ENCODE measurements at places on chromosomes 6 and 20. TPM values are rescaled to one million over a fixed set of nuclear protein-coding genes. Genes with fewer than 3 reads are reported as not detected.

The APOM gene
- total RNA-seq = 10.1 TPM

- no peak for DNase-seq
- H3K4me1 ChIP-seq = peaks cover 11% of the 10 kb centered on the region
- no peak overlapping the region for H3K4me3 ChIP-seq
- no peaks in the 10 kb centered on the region for H3K27me3 ChIP-seq
Measured at GRCh38 chr20:32557319-32557718, 27.8 kb downstream of the NOL4L start.

DNA sequence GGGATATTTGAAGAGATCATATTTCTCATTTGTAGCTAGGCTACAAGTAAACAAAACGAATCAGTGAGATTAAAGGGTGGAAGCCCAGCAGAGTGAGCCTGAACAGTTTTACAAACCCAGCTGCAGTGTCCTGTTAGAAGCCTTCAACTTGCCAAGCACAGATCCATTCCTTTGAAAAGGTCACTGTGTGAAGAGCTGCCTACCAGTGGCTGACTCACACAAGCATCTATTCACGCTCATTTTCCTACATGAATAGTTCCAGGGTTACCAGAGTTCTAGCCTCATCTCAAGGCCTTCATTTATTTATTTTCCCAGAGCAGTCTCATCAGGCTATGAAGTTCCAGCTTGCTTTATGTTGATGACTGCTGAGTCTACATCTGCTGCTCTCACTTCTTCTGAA, 25.7 kb upstream of the MLIP start:
- H3K4me1 ChIP-seq = no peaks in the 10 kb centered on the region
- DNase-seq = no peak
- no peak overlapping the region for H3K4me3 ChIP-seq
- no peaks in the 10 kb centered on the region for H3K36me3 ChIP-seq
- H3K27me3 ChIP-seq = no peaks in the 10 kb centered on the region
- no peak overlapping the region for H3K27ac ChIP-seq

GRCh38 chr20:31568041-31568731, 36.9 kb upstream of the ID1 start:
- no peak for DNase-seq
- H3K27ac ChIP-seq = no peak overlapping the region
- peaks cover 73% of the 10 kb centered on the region for H3K36me3 ChIP-seq
- H3K4me3 ChIP-seq = no peak overlapping the region
- H3K4me1 ChIP-seq = peaks cover 54% of the 10 kb centered on the region

- no peaks in the 10 kb centered on the region for H3K36me3 ChIP-seq
- H3K4me3 ChIP-seq = no peak overlapping the region
- DNase-seq = no peak
- H3K27me3 ChIP-seq = no peaks in the 10 kb centered on the region
- H3K27ac ChIP-seq = no peak overlapping the region
Measured at GRCh38 chr6:99121748-99122147, 174.0 kb upstream of the FBXL4 start.

GRCh38 chr20:34495307-34495706, 20.9 kb upstream of the DYNLRB1 start:
- H3K4me3 ChIP-seq = no peak overlapping the region
- H3K27me3 ChIP-seq = no peaks in the 10 kb centered on the region
- H3K36me3 ChIP-seq = peaks cover 57% of the 10 kb centered on the region

GRCh38 chr6:16670183-16670582, 91.1 kb downstream of the ATXN1 start:
- DNase-seq = no peak
- no peaks in the 10 kb centered on the region for H3K4me1 ChIP-seq
- no peaks in the 10 kb centered on the region for H3K27me3 ChIP-seq
- no peak overlapping the region for H3K27ac ChIP-seq
- no peak overlapping the region for H3K4me3 ChIP-seq
- no peaks in the 10 kb centered on the region for H3K36me3 ChIP-seq

The MUCL3 gene
- total RNA-seq = not detected

GRCh38 chr20:46400828-46401477, 5.5 kb downstream of the ELMO2 start:
- peaks cover 16% of the 10 kb centered on the region for H3K4me1 ChIP-seq
- H3K27ac ChIP-seq = no peak overlapping the region
- peaks cover 12% of the 10 kb centered on the region for H3K36me3 ChIP-seq
- no peak overlapping the region for H3K4me3 ChIP-seq
- no peaks in the 10 kb centered on the region for H3K27me3 ChIP-seq
- no peak for DNase-seq

DNA sequence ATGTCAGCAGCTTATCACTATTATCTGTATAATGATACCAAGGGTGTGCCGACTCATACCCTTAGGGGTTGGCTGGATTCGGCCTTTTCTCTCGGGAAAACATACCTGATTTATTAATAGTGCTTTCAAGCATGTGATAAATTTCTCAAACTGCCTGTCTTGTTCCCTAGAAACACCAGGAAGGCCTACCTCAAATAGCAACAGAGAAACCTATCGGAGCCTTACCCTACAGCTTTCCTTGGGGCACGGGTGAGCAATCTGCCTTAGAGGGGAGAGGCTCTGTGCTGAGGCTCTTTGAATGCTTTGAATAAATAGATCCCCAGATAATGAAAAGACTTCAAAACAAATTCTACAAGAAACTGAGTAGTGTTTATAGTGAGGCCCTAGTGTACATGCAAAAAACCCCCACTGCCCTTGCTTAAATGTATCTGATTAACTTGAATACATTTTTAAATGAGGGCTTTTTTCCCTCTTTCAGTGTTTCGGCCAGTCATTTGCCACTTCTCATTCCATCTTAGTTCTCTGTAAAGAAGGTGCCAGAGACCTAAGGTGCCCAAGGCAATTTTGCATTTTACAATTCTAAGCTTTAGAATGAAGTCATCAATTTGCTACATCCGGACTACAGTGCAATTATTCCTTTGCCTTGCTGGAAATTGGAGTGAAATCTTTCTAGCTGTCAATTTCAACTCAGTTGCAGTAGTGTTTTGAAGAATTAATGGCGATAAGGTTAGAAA, 320.1 kb downstream of the ESR1 start:
- no peaks in the 10 kb centered on the region for H3K36me3 ChIP-seq
- peaks cover 2% of the 10 kb centered on the region for H3K27me3 ChIP-seq
- no peak for DNase-seq
- no peak overlapping the region for H3K27ac ChIP-seq
- H3K4me1 ChIP-seq = peaks cover 3% of the 10 kb centered on the region
- no peak overlapping the region for H3K4me3 ChIP-seq

DNA sequence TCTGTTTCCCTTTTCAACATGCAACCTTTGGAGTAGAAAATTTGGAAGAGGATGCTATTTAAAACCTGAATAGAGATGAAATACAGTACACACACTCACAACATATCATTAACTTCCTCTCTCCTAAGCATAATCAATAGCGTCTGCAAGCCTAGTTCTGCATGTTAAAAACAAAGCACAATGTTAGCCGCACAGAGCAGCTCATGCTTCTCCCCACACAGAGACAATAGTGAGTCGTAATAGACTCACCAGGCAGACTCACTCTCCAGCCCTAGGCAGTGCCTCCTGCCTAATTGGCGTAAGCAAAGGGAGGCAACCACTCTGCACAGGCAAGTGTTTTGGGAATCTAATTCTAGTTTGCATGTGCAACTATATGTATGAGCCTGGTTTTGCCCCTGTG, 45.8 kb upstream of the ARID1B start:
- no peak for DNase-seq
- H3K4me3 ChIP-seq = no peak overlapping the region
- H3K27me3 ChIP-seq = 0 out of 2 replicates have a peak, but pooled peaks cover 6% of the 10 kb centered on the region
- no peaks in the 10 kb centered on the region for H3K36me3 ChIP-seq
- no peak overlapping the region for H3K27ac ChIP-seq

GRCh38 chr20:47964149-47964548, 178.9 kb upstream of the SULF2 start:
- H3K4me3 ChIP-seq = no peak overlapping the region
- no peak overlapping the region for H3K27ac ChIP-seq
- no peak for DNase-seq
- H3K4me1 ChIP-seq = no peaks in the 10 kb centered on the region

The SYCP2L gene
- 21.5 TPM for total RNA-seq

GRCh38 chr20:36645998-36646397, at the start of gene SLA2:
Gene SLA2, minus strand, starts transcription at chr20:36646196. Its CDS starts 4,861 bp downstream, at chr20:36641335.
- no peaks in the 10 kb centered on the region for H3K4me1 ChIP-seq
- H3K36me3 ChIP-seq = no peaks in the 10 kb centered on the region
- no peak within 1 kb of the TSS for H3K27ac ChIP-seq
- H3K4me3 ChIP-seq = no peak within 1 kb of the TSS
- no peak for DNase-seq
- H3K27me3 ChIP-seq = no peaks in the 10 kb centered on the region

DNA sequence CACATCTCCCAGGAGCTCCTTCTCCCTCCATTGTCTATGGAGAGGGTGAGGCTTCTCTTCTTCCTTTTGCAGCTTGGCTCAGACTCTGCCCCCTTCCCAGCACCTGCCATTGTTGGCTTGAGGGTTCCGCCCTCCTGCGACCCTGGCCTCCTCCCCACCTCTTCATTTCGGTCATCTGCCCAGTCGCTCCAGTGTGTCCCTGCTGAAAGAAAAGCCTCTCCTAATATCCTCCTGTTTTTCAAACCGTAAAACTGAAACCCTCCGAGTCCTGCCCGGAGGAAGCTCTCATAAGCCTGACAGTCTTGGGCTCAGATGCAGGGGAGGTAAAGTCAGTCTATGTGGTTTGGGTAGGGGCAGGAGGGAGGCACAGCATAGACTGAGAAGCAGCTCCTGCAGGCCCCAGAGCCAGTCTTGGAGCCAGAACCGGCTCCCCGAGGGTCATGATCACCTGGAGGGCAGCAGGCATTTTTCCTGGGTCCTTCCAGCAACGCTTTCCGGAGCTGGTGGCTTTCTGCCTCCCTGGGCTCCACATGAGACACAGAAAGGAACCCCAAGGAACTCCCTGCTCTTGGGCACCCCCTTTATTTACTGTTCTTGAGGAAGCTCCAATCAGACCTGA, 235.1 kb downstream of the SMOC2 start:
- H3K27ac ChIP-seq = no peak overlapping the region
- H3K4me1 ChIP-seq = no peaks in the 10 kb centered on the region
- no peak for DNase-seq
- no peak overlapping the region for H3K4me3 ChIP-seq
- no peaks in the 10 kb centered on the region for H3K36me3 ChIP-seq
- H3K27me3 ChIP-seq = peaks cover 40% of the 10 kb centered on the region

GRCh38 chr6:113304116-113304515, 553.0 kb upstream of the MARCKS start:
- H3K27ac ChIP-seq = no peak overlapping the region
- no peak for DNase-seq
- no peak overlapping the region for H3K4me3 ChIP-seq
- no peaks in the 10 kb centered on the region for H3K4me1 ChIP-seq
- no peaks in the 10 kb centered on the region for H3K36me3 ChIP-seq

GRCh38 chr20:19926591-19926990, 90.6 kb upstream of the NAA20 start:
- DNase-seq = no peak
- H3K4me3 ChIP-seq = no peak overlapping the region
- no peak overlapping the region for H3K27ac ChIP-seq
- H3K4me1 ChIP-seq = no peaks in the 10 kb centered on the region
- no peaks in the 10 kb centered on the region for H3K27me3 ChIP-seq
- H3K36me3 ChIP-seq = no peaks in the 10 kb centered on the region
